ENCODE measurements at places on chromosomes 7 and 10.

DNA sequence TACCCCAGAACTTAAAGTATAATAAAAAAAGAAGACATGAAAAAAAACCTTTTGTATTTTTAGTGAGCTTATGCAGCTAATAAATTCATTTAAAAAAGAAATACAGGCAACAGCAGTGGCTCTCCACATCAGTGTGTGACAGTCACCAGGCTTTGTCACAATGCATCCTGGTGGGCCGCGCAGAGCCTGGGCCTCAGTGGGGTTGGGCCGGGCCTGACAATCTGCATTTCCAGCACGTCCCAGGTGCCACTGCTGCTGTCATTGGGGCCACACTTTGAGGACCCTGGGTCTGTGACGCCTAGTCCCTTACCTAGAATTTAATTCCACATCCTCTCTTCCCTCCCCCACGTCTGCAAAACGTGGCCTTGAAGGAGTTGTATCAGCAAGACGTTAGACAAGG is 284.5 kb downstream of the ADARB2 start:
- no peak for DNase-seq

- no peak for DNase-seq
These were observed 413.6 kb downstream of the PLXNA4 start for GRCh38 chr7:132162556-132163144.

DNA sequence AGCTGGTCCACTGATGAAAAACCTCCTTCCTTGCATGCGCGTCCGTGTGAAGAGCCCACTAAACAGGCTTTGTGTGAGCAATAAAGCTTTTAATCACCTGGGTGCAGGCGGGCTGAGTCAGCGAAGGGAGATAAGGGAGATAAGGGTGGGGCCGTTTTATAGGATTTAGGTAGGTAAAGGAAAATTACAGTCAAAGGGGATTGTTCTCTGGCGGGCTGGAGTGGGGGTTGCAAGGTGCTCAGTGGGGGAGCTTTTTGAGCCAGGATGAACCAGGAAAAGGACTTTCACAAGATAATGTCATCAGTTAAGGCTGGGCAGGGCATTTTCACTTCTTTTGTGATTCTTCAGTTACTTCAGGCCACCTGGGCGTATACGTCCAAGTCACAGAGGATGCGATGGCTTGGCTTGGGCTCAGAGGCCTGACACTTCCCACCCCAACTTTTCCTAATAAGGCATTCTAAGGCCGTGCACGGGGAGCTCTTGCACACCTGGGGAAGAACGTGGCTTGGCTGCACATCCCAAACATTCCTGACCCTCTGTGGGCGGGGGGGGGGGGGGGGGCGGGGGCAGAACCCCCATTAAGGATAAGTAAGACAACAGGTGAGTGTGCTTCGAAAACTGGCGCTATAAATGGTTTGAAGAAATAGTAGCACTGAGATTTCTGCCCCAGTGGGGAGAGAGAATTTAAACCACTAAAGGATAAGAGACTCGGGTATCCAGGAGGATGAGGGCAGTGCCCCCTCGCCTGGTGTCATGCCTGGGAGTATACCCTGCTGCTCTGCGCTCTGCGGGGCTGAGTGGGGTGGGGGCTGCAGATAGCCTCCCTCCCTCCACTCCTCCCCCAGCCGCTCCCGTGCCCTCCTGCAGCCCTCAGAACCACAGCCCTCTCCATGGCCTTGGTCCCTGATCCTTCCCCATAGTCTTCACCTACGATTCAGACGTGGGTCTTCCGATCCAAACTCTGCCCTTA is 217.6 kb downstream of the MLLT10 start:
- DNase-seq = no peak

GRCh38 chr7:42154173-42154572 is 82.8 kb downstream of the GLI3 start:
- DNase-seq = no peak
